ENCODE measurements at places on chromosomes 2 and 18. TPM values are rescaled to one million over a fixed set of nuclear protein-coding genes. Genes with fewer than 3 reads are reported as not detected.

The SNTG2 gene
- total RNA-seq = not detected

GRCh38 chr2:42996528-42996927 is 204.1 kb upstream of the HAAO start:
- H3K36me3 ChIP-seq = no peaks in the 10 kb centered on the region
- no peak for DNase-seq
- no peak overlapping the region for H3K27ac ChIP-seq
- peaks cover 10% of the 10 kb centered on the region for H3K4me1 ChIP-seq

- DNase-seq = no peak
- peaks cover 14% of the 10 kb centered on the region for H3K27me3 ChIP-seq
- peaks cover 3% of the 10 kb centered on the region for H3K4me1 ChIP-seq
- no peaks in the 10 kb centered on the region for H3K36me3 ChIP-seq
- H3K4me3 ChIP-seq = peak overlapping the region; percentile 61
- H3K27ac ChIP-seq = no peak overlapping the region
These were observed 10.4 kb downstream of the NR4A2 start for GRCh38 chr2:156322051-156322685.

The DES gene
- 0.80 TPM for total RNA-seq

DNA sequence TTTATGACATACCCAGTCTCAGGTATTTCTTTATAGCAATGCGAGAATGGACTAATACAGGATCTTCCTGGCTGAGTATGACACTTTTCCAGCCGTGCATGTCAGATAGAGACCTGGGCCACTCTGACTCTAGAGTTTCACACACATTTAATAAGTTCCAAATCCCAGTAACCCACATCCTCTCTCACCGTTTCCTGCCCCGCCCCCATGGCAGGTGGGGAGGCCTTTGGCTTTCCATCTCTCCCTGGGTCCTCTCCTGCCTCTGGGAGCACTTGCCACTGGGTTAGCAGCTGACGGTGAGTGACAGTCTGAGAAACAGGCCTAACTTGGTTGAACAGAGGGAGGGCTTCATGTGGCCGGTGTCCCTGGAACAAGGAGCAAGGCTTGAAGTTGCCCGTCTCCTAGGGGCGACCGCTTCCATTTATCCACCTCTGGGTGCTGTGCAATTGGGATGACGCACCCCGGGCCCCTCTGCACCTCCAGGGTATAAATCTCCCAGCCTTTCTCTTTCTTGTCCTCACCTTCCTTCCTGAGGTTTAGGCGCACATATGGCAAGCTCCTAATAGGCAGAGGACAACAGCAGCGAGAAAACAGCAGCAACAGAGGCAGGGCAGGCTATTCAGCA is 152.7 kb upstream of the HDAC4 start:
- H3K4me3 ChIP-seq = no peak overlapping the region
- no peaks in the 10 kb centered on the region for H3K27me3 ChIP-seq
- H3K27ac ChIP-seq = no peak overlapping the region
- no peaks in the 10 kb centered on the region for H3K4me1 ChIP-seq
- H3K36me3 ChIP-seq = no peaks in the 10 kb centered on the region
- no peak for DNase-seq

DNA sequence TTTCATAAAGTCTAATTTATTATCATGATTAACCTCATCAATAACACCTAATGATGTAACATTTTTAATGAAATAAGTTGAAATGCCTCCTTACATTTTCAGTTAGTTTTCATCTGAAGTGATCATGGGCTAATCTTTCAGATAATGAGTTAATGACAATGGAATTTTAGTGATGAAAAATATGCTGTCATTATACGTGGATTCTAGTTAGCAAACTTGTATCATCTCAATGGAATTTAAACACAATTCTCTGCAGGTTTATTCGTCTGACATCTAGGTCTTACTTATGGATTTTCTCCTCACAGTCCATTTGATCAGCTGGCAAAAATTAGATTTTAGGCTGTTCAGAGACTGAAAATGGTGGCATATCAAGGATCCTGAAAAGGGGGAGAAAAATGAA is 885.0 kb downstream of the SLC4A3 start:
- no peak overlapping the region for H3K4me3 ChIP-seq
- H3K36me3 ChIP-seq = no peaks in the 10 kb centered on the region
- H3K4me1 ChIP-seq = no peaks in the 10 kb centered on the region
- H3K27ac ChIP-seq = no peak overlapping the region
- DNase-seq = no peak

DNA sequence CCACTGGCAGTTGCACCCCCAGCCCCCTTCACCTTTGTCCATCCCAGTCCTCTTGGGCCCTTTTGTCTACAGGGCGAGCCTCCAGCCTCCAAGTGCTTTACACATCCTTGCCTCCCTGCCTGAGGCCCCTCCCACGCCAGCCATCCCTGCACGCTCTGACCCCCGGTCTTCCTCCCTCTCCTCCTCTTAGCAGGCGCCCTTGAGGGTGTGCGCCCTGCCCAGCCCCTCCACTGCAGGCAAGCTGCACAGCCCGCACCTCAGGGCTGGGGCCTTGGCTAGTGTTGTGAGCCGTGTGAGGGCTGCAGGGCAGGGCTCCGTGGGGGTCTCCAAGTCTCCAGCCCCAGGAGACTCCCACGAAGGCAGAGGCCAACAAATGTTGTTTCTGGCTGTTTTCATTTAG is 6.9 kb downstream of the BOK start:
- DNase-seq = no peak
- no peaks in the 10 kb centered on the region for H3K4me1 ChIP-seq
- no peaks in the 10 kb centered on the region for H3K36me3 ChIP-seq

GRCh38 chr2:198164843-198165242 is 360.4 kb downstream of the PLCL1 start:
- no peaks in the 10 kb centered on the region for H3K27me3 ChIP-seq
- no peaks in the 10 kb centered on the region for H3K36me3 ChIP-seq
- H3K4me1 ChIP-seq = no peaks in the 10 kb centered on the region
- H3K4me3 ChIP-seq = no peak overlapping the region
- H3K27ac ChIP-seq = no peak overlapping the region

DNA sequence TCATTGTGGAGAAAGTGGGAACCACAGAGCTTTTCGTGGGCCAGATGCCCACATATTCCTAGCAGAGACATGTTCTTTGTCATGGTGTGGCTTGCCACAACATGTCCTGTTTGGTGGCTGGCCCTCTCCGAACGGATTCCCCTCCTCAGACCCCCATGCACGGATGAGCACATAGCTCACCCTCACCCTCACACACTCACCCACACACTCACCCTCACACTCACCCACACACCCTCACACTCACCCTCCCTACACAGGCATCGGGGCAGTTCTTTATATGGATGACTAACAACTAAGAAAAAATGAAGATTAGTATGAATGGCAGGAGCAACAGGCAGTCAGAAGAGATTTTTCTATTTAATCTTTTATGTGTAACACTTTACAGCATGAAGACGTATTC is 149.9 kb downstream of the ZNF236 start:
- no peak overlapping the region for H3K27ac ChIP-seq
- no peak overlapping the region for H3K4me3 ChIP-seq
- DNase-seq = no peak
- H3K27me3 ChIP-seq = no peaks in the 10 kb centered on the region
- peaks cover 2% of the 10 kb centered on the region for H3K36me3 ChIP-seq

The IL36G gene
- total RNA-seq = not detected

The RNMT gene
- total RNA-seq = 30.6 TPM

The AFF3 gene
- 4.1 TPM for total RNA-seq

DNA sequence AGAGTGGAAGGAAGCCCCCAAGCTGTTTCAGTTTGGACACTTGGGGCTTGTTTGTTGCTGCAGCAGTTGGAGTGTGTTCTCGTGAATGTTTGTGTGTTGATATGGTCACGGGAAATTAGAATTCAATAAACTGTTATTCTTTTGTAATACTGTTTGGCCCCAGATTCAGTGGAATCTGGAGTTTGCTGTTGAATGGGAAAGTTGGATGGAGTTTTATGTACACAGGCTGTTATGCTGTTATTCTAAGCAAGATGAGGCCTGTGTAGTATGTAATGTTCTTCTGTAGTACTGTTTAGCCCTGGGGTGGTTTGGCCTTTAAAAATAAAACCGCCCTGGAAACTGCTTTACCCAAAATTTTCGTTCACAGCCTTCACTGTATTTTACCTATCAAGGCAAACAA is 810.4 kb upstream of the HS6ST1 start:
- no peak overlapping the region for H3K27ac ChIP-seq
- H3K4me1 ChIP-seq = no peaks in the 10 kb centered on the region
- no peaks in the 10 kb centered on the region for H3K36me3 ChIP-seq
- H3K4me3 ChIP-seq = no peak overlapping the region
- DNase-seq = no peak

GRCh38 chr2:197591339-197592072 is 75.6 kb downstream of the MOB4 start:
- no peak overlapping the region for H3K4me3 ChIP-seq
- no peak for DNase-seq
- H3K27me3 ChIP-seq = no peaks in the 10 kb centered on the region
- H3K36me3 ChIP-seq = no peaks in the 10 kb centered on the region
- no peak overlapping the region for H3K27ac ChIP-seq
- no peaks in the 10 kb centered on the region for H3K4me1 ChIP-seq

DNA sequence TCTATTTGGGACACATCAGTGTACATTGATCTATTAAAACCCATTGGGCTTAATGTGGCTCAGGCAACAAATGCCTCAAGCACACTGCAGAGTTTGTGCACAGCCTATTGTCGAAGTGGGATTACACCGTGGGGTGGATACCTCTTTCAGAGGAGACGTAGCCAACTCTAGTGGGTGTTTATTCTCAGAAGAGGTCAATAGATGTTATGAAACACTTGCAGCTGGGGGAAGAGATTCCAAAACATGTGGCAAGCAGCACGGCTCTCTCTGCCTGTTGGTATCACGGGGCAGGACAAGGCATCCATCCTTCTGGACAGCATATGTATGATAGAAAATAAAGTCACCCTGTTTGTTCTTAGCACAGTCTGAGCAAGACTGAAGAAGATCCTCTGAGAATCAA is 121.4 kb upstream of the COPS8 start:
- H3K4me3 ChIP-seq = no peak overlapping the region
- no peaks in the 10 kb centered on the region for H3K27me3 ChIP-seq
- no peaks in the 10 kb centered on the region for H3K4me1 ChIP-seq
- DNase-seq = no peak
- H3K36me3 ChIP-seq = no peaks in the 10 kb centered on the region

DNA sequence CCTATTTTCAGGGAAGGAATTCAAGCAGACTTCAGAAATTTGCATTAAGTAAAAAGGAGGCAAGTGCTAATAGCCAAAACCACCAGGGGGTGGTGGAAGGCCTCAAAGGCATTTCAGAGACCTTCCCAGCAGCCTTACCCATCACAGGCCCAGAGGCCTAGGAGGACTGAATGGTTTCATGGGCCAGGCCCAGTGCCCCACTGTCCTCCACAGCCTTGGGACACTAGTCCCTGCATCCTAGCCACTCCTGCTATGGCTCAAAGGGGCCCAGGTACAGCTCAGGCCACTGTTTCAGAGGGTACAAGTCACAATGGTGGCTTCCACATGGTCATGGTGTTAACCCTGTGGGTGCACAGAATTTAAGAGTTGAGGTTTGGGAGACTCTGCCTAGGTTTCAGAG is 58.6 kb upstream of the CHAC2 start:
- H3K4me3 ChIP-seq = no peak overlapping the region
- no peaks in the 10 kb centered on the region for H3K4me1 ChIP-seq
- H3K27me3 ChIP-seq = no peaks in the 10 kb centered on the region
- H3K27ac ChIP-seq = no peak overlapping the region

DNA sequence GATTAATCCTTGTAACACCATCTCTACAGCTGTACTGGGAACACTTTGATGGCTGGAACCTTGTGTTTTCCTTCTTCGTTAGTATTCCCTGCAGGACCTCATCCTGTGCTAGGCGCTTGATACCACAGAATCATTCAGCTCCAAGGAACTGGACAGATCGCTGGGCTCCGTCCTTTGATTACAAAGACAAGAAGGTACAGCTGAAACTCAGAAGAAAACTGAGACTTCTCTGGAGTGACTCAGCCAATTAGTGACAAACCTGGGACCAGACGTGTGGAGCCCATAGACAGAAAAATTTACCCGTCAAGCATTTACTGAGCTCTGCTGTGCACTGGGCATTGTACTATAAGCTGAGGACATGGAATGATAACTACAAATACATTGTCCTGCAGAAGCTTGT is 67.3 kb downstream of the NCKAP5 start:
- no peak overlapping the region for H3K27ac ChIP-seq
- no peaks in the 10 kb centered on the region for H3K36me3 ChIP-seq
- no peaks in the 10 kb centered on the region for H3K4me1 ChIP-seq
- H3K4me3 ChIP-seq = no peak overlapping the region

The FHOD3 gene
- 11.4 TPM for total RNA-seq

DNA sequence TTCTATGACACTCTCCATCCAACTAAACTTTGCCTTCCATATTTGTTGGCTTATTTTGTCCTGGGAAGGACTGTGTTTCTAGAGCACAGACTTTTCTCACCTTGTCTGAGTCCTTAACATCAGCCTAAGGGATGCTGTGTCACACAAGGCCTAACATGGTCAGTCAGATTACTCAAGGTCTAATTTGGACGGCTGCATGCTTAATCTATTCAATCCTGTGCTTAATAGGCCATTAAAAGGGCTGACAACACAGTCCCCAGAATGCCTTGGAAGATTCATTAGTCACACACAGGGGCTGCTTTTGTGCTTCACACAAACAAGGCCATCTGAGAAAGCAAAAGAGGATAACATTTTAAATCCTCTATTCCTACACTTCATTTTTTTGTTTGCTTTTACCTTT is 84.0 kb downstream of the DYNAP start:
- no peak overlapping the region for H3K27ac ChIP-seq
- H3K36me3 ChIP-seq = no peaks in the 10 kb centered on the region
- H3K27me3 ChIP-seq = no peaks in the 10 kb centered on the region
- H3K4me1 ChIP-seq = no peaks in the 10 kb centered on the region
- H3K4me3 ChIP-seq = no peak overlapping the region

DNA sequence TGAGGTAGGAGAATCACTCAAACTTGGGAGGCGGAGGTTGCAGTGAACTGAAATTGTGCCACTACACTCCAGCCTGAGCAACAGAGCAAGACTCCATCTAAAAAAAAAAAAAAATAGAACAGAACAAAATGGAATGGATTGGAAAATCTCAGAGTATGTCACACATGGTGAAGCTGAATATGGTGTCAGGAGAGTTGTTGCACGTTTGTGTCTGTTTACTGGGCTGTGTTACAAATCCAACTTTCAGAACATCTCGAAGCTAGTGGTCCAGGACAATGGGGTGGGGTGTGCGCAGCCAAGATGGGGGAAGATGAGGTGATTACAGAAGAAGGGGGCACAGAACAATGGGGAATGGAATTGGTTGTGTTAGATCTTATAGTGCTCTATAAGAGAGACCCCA is 17.6 kb downstream of the SAG start:
- DNase-seq = no peak
- H3K4me3 ChIP-seq = no peak overlapping the region
- no peak overlapping the region for H3K27ac ChIP-seq
- H3K36me3 ChIP-seq = no peaks in the 10 kb centered on the region
- 0 out of 2 replicates have a peak, but pooled peaks cover 5% of the 10 kb centered on the region for H3K4me1 ChIP-seq

- no peak overlapping the region for H3K27ac ChIP-seq
- H3K4me1 ChIP-seq = no peaks in the 10 kb centered on the region
- no peaks in the 10 kb centered on the region for H3K27me3 ChIP-seq
- H3K36me3 ChIP-seq = no peaks in the 10 kb centered on the region
- no peak for DNase-seq
These were observed 80.2 kb upstream of the BCL11A start for GRCh38 chr2:60633615-60634014.

GRCh38 chr2:2765839-2766495 is 434.9 kb upstream of the MYT1L start:
- no peaks in the 10 kb centered on the region for H3K27me3 ChIP-seq
- no peaks in the 10 kb centered on the region for H3K36me3 ChIP-seq
- H3K4me3 ChIP-seq = no peak overlapping the region
- no peak overlapping the region for H3K27ac ChIP-seq
- H3K4me1 ChIP-seq = no peaks in the 10 kb centered on the region

GRCh38 chr2:231124838-231125568 is at the start of gene HTR2B:
TSS of gene HTR2B (minus strand) at chr2:231125042. CDS start at chr2:231123764, 1,278 bp downstream.
- peak within 1 kb of the TSS; percentile 6 for H3K27ac ChIP-seq
- no peaks in the 10 kb centered on the region for H3K36me3 ChIP-seq
- H3K4me1 ChIP-seq = peaks cover 11% of the 10 kb centered on the region
- DNase-seq = no peak
- H3K27me3 ChIP-seq = no peaks in the 10 kb centered on the region
